ENCODE measurements at places on chromosomes 13 and 19.

GRCh38 chr13:103331924-103332323, 265.7 kb upstream of the SLC10A2 start:
- DNase-seq: no peak

DNA sequence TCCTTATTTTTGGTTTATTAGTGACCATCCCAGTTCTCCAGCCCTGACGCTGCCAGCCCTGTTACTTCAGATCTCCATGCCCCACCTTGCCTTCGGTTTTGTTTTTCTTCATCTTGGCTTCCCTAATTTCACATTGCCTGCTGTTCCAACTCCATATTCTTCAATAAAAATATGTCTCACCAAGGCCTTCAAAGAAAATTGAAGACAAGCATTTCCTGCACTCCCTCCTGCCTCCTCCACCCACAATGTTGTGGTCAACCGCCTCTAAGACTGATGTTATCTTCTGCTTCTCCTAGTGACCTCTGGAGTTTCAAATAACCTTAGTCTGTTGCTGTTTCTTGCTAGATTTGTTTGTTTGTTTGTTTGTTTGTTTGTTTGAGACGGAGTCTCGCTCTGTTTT, 14.6 kb downstream of the PLD3 start:
- peak; percentile 75 for DNase-seq

DNA sequence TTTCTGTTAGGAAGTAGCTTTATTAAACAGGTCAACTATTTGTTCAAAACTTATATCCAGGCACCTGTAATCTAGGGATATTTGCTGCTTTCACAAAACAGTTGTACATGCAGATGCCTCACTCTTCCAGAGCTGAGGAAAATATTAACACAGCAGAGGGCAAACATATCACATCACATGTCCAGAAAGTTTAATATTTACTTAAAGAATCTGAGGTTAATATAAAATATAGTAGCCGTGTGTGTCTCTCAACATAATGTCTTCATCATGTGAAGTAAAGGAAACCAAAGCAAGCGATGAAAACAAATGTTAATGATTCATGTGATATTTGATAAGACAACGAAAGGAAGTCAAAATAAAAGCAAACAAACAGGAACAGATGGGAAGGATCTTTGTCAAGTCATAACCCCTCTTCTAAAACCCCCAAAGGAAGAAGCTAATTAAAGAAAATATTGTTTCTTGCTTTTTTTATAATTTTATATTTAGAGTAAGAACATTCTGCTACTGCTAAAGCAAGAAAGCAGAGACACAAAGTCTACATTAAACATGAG, 418.8 kb downstream of the DACH1 start:
- no peak for DNase-seq

DNA sequence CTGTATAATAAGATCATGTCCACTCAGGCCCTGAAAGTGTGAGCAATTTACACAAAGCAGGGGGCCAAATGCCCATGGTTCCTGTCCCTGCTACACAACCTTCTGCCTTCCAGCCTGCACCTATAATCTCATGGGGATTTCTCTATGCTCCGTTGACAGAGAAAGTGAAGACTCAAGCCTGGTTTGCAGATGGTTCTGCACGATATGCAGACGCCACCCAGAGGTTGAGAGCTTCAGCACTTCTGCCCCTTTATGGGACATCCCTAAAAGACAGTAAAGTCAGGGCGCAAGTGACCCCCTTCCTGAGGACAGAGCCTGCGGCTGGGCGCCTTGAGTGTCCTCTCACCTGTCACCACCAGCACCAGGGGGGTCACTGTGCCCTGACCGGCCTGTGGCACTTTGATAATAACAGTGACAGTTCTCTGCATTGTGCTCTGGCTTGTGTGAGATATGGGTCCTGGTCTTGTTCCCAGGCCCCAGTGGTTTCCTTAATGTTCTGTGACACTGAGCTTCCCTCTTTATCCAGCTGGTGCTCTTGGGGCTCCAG, 15.1 kb downstream of the LILRA5 start:
- DNase-seq: peak; percentile 60

- no peak for DNase-seq
These were observed 28.0 kb downstream of the NAXD start for GRCh38 chr13:110643324-110643723.

Measured in suppressor macrophage (primary cell).